Stimulated activated CD8-positive, alpha-beta memory T cell treated with anti-CD3 and anti-CD28 coated beads, Interleukin-2, amount 100 ng/mL, for 1 hour (primary cell): ENCODE measurements at places on chromosomes 16 and 17.

GRCh38 chr16:11800382-11800718, 3.3 kb upstream of the ZC3H7A start:
- DNase-seq, result no peak

GRCh38 chr17:73640691-73641090, 3.6 kb downstream of the SDK2 start:
- no peak for DNase-seq

DNA sequence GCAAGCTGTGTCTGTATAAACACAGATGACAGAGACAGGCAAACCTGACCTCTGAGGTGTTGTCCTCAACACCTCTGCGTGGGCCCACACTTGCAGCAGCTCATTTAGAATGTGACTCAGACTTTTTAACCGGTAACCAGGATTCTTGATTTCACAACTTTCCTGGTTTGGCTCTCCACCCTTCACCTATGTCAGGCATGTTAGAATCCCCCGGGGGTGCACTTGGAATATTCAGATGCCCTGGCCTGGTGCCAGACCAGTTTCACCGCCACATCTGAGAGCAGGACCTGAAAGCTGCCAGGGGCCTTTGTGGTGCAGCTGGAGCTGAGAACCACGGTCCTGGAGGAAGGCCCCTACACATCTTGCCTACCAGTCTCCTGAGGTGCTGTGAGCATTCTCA, 4.8 kb downstream of the DHODH start:
- DNase-seq, result no peak

GRCh38 chr16:1942047-1942809, 771 bp downstream of the MSRB1 start:
- no peak for DNase-seq

- DNase-seq, result no peak
These were observed 62.6 kb upstream of the TMEM97 start for GRCh38 chr17:28256370-28256769.

DNA sequence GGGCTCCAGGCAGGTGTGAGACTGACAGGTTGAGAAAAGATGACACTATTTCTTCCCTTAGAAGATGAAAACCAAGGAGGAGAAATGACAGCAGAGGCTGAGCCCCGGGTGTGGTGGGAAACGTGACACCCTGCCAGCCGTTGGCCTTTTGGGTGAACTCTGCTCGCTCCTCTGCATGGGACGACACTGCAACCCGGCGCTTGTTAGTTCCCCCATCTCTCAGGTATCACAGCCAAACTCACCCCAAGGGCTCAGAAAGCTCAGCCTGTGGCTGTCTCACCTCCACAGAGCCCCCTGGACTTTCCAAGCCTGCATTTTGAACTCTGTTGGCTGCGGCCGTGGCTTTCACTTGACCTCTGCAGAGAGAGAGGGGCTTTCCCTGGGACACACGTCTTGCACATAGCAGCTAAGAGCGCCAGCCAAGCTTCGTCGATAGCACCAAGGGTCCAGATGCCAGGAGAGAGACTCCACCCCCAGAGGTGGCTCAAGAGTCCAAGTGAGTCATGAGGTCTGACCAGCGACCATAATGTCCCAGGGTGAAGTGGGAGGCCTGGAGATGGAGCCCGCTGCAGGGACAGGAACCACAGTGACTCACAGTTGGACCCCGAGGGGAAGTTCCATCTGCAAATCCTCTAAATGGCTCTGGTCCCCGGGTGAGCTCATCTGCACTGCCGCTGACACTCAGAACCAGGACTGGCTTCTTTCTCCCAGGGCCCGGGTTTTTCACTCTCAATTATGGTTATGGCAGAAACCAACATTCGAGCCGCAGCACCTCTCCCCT, 301.9 kb downstream of the SOX9 start:
- no peak for DNase-seq

DNA sequence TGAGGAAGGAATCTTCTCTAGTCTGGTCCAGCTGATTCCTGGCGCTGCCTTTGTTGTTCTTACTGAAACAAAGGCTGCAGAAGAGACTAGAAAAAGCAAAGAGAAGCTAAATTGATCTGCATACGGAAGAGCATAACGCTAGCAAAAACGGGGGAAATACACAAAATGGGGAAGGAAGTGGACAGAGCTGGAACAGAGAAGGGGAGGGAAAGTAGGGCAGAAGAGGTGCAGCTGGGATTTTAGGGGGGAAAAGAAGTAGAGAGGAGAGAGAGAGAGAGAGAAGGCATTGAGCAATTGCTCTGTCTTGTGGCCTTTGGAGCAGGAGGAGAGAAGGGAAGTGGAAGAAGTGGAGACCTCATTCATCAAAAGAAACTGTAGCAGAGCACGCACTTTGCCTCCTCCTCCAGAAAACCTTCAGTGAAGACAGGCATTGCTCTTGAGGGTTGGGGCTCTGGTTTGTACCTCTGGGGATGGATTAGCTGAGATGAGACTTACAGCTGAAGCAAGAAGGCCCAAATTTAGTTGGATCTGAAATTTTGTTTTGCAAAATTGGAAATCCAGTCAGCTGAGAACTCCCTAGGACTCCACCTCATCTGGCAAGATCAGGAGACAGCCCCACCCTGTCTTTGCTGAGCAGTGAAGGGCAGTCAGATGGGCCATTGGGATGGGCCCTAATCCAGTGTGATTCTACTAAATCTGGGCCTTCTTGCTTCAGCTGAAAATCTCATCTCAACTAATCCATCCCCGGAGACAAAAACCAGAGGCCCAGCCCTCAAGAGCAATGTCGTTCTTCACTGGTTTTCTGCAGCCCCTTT, 55.8 kb downstream of the CDRT4 start:
- DNase-seq, result no peak

DNA sequence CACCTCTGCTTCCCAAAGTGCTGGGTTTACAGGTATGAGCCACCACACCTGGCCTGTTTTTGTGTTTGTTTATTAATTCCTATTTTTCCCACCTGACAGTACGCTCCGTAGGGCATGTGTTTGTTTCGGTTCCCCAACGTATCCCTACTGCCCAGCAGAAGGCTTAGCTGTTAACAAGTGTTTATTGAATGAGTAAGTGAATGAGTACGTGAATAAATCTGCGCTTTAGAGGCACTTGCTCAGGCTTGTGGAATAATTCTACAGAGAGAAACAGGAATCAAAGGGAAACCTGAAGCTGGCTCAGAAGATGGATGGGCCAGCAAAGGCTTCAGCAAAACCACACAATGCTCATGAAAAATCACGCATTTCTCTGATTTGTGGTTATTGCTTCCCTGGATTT, 647.9 kb downstream of the MAF start:
- DNase-seq, result no peak

- no peak for DNase-seq
These were observed 7.9 kb upstream of the MRC2 start for GRCh38 chr17:62619417-62620155.

DNA sequence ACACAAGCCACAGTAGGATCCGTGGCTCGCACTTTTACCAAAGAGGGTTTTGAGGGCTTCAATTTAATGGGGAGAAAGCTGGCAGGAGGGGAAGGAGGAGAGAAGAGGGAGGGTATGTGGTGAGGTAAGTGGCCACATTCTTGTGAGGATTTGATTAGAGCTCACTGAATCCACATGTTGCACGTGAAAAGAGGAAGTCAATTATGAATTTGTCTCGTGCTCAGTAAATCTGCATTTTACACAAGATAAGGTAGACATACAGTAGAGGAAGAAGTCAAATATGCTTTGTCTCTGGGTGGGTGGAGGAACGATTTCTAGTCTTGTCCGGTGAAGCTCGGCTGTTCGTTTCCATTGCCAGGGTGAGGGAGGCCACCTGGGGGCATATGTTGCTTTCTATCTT, 862 bp downstream of the ZNF232 start:
- no peak for DNase-seq

DNA sequence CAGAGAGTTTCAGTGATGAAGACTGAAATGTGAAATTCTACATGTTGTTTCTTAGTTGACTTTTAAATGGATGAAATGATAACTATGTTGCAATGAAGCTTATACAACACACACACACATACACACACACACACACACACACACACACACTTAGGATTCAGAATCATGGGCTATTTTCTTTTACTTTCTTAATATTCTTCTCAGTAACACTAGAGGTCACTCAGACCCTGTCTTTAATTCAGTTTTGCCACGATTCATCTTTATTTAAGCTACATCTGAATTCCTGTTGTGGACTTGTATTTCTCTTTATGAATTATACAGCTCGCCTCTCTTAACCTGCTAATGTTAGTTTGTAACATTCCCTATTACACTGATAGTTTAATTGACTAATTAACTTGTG, 109.6 kb upstream of the GOT2 start:
- no peak for DNase-seq

GRCh38 chr17:39200070-39200879, at the start of gene RPL19:
Gene RPL19, plus strand, starts transcription at chr17:39200283. Its CDS starts 62 bp downstream, at chr17:39200345.
- peak; percentile 68 for DNase-seq

GRCh38 chr17:796609-797008, 14.5 kb downstream of the MRM3 start:
- DNase-seq, result no peak

GRCh38 chr17:77909236-77909635, 49.3 kb upstream of the TNRC6C start:
- DNase-seq, result no peak

DNA sequence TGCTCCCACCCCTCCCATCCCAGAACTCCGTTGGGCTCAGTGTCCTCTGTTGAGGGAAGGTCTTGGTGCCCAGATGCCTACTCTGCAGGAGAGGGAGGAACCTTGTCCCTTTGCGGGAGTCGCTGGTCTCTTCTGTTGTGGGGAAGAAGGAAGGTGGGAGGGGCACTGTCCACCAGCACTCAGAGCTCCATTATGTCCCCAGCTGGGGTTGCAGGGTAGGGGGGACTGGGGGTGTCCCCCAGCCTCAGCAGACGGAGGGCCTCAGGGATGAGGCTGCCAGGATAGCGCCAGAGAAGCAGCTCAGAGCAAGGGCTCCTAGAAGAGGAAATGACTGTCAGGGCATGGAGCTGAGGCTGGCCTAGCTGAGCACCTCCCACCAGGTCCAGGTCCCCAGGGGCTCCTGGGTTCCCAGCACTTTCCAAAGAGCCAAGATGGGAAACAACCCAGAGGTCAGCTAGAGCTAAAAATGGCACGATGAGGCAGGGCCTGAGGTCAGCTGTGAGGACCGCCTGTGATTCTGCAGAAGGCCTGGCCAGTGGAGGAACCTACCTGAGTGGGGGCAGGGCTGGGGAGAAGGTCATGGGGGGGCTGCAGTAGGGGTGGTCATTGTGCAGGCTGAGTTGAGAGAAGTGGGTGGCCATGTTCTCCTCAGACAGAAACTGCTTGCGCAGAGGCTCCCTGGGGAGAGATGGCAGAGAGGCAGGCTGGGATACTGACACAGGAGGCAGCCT, 893 bp downstream of the HCFC1R1 start:
- no peak for DNase-seq

GRCh38 chr17:42163113-42163512, 8.3 kb upstream of the RAB5C start:
- DNase-seq, result no peak

DNA sequence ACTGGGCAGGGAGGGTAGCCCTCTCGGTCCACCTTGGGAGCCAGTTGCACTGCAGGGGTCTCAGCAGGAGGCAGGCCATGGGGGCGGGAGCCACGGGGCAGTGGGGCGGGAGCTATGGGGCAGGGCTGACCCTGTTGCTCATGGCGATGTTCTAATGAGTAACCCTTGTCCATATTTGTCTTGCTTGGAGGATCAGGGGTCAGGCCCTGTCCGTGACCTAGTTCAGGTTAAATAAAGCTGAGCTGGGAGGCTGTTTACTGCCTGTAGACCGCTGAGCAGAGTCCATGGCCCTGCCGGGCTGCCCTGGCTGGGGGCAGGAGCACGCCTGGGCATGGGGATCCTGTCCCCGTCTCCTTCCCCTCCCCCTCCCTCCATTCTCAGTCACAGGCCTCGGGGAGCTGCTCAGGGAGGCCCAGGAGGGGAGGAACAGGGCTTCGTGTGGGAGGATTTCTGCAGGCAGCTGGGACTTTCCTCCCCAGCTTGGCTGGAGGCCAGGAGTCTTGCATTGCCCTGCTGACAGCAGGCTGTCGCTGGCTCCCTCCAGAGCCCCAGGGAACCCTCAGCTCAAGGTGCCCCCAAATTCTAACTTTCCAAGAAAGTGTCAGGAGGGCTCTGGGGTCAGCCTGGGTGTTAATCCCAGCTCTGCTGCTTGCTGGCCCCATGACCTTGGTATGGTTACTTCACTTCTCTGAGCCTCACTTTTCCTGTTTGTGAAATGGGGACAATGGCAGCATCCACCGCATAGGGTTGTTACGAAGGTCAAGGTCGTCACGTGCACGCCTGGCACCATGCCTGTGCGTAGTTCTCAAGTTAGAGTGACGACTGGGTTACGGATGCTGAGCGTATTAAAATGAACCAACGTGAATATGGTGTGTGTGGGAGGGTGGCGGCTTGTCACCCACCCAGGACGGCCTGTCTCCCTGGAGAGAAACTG, 6.1 kb upstream of the SERPINF2 start:
- no peak for DNase-seq

GRCh38 chr16:88790312-88791211, 5.5 kb upstream of the PIEZO1 start:
- no peak for DNase-seq

DNA sequence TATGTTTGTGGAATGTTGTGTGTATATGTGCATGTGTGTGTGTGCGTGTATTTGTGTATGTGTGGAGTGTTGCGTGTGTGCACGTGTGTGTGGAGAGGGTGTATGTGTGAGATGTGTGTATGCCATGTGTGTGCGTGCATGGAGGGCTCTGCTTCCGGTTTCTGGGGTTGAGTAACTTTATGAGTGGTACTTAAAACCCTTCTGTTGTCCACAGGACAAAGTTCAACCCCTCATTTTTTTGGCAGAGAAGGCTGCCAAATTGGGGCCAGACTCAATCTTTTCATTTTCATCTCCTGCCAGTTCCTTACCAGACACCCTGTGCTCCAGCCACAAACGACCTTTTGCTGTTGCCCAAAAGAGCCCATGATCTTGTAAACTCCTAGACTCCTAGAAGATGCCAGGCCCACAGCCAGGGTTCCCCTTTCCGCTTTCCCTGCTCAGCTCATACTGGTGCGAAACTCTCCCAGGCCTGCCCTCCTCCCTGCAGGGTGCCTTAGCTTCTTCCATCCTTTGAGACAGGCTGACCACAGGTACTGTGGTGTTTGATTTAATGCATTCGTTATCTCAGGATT, 100.2 kb downstream of the CMIP start:
- DNase-seq, result no peak

GRCh38 chr16:70478912-70479341, 24.5 kb downstream of the FCSK start:
- DNase-seq, result no peak

GRCh38 chr17:66373944-66374817, 71.8 kb downstream of the PRKCA start:
- peak; percentile 61 for DNase-seq

DNA sequence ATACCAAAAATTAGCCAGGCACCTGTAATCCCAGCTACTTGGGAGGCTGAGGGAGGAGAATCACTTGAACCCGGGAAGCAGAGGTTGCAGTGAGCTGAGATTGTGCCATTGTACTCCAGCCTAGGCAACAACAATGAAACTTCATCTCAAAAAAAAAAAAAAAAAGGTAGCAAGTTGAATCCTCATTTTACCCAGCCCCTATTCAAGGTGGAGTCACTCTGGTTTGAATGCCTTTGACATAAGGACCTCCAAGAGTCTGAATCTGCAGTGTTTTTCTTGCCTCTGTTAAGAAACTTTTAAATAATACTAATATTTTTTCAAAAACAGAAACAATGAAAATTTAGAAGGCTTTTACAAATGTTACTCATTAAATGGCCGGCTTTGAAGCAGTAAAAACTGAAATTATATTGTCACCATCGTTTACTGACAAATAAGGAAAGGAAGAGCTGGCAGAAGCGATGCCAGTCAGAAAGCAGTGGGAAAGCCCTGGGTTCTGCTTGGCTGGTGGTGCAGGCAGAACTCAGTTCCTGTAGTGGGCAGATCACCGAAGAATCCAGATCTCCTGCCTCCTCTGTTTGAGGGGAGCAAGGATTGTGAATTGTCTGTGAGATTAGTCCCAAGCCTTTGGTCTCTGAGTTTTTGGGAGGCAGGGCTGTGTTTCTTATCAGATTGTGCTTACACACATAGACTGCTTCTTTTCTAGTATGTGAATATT, 99.7 kb upstream of the HAS3 start:
- DNase-seq, result no peak
